ENCODE measurements at places on chromosomes 2 and 18.
A peak's percentile ranks its signal among the peaks of the same experiment; 100 is the strongest.

GRCh38 chr18:63562284-63562683 lies 20.1 kb downstream of the SERPINB12 start:
- no peak for DNase-seq

GRCh38 chr18:29164020-29164706 lies 987.2 kb upstream of the CDH2 start:
- no peak for DNase-seq

DNA sequence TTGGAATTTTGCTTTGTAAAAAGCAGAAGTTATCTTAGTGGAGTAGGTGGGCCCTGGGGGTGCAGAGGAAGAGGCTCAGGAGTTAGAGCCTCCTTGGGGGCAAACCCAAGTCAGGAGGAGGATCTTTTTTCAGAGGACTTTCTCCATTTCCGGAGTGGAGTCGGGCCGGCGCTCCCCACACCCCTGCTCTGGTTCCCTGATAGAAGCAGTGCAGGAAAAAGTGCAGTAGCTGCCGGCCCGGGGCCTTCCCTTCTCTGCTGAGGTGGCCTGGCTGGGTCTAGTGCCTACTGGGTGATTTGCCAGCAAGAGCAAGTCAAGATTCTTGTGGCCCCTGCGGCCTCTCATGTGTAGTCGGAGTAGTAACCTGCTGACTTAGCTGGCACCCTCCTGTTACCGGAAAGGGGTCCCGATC lies 124.2 kb upstream of the HS6ST1 start:
- DNase-seq, result no peak

DNA sequence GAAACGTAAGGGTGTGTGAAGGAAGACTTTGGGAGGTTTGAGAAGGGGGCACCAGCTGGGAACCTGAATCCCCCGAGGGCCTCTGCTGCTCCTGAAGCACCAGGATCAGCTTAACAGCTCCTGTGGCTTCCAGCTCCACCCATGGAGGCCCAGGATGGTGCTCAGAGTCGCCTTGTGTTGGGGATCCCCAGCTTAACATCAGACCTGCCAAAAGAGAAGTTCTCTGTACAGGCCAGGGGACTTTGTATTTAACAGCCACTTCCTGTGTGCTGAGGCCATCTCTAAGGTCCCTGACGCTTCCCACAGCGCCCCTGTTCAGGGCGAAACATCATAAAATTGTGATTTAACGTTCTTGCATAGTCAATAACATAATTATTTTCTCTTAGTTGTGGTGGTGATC lies 77.5 kb downstream of the NCK2 start:
- DNase-seq, result no peak

DNA sequence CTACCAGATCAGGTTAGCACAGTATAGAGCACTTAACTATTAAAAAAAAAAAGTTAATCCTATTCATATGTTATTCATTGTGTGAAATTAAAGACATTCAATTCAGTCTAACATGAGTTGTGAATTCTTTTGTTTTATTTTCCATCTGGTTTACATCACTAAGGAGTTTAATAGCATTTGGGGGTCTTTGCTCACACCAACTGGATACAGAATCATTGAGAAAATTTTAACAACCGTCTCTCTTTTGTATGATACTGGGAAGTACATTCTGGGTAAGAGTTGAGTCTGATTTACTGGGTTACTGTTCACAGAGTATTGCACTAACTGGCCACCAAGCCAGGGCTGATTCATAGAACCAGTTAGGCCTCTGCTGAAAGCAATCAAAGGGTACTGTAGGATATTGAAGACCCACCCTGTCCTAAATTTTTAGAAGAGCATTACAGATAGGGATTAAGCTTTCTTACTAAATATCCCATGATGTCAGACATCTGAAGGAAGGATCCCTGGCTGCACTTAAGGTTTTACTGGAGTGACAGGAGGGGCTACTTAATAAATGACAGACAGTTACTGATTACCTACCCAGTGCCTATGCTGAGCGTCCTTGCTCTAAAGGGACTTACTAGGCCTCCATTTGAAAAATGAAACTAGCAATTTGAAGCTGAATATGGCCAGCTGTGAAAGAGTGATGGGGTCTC lies 387.9 kb downstream of the SETBP1 start:
- no peak for DNase-seq

- DNase-seq, result no peak
Observed at GRCh38 chr2:233168445-233168844, 83.0 kb upstream of the ATG16L1 start.

DNA sequence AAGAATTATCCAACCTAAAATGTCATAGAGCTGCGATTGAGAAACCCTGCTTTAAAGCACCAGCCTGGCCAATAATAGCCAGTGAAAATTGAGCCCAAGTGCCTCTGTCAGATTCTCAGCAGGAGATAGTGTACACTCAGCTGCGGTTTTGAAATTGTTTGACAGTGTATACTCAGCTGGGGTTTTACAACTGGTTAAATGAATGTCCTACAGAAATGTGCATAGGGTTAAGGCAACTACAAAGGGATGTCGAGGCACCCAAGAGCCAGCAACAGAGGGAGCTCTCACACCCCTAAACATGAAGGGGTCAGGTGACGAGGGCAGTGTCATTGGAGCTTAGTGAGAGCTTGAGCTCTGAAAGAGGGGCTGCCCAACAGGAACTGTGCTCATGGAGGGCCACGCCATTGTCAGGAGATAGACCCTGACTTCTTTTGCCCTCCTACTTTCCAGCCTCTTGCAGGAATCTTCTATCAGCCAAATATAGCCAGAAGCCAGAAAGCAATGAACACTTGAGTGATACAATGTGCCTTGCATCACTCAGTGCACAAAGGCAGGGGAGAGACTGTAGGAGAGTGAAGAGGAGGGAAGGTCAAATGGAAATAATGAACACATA lies 15.1 kb downstream of the ACTG2 start:
- DNase-seq, result peak; percentile 88

DNA sequence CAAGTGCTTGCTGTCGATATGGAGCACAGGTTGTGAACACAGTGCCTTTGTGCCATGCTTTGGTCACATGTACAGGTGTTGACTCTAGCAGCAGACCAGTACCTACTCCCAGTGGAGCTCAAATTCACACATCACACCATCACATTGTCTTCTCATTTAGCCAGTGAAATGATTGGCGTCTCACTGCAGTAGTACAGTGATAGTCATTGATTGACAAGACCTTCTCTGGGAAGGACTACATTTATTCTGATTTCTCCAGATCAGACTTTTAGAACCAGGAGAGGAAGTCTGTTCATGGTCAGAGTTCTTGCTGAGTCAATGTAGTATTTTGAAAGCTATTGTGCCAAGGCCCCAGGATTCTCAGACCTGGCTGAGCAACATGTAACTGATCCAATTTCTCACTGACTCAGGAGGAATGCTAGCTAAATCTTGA lies 75.2 kb downstream of the FMNL2 start:
- DNase-seq, result no peak

DNA sequence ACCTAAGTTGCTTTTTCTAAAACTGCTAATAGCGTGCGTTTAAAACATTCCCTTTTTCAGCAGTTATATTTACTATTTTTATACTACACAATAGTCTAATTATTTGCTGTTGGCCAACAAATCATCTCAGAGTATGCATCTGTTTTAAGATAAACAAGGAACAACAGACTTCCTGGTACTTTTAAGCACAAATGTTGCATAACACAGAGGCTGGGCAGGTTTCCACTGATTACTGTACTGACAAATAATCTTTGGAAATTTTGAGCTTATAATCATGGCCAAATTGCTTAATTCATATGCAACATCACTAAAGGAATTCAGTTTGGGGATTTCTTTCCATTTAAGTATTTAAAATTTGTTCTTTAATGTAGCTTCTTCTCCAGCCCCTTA lies 737.4 kb upstream of the SALL3 start:
- peak; percentile 21 for DNase-seq

GRCh38 chr2:221166292-221166691 lies 405.8 kb downstream of the EPHA4 start:
- no peak for DNase-seq

DNA sequence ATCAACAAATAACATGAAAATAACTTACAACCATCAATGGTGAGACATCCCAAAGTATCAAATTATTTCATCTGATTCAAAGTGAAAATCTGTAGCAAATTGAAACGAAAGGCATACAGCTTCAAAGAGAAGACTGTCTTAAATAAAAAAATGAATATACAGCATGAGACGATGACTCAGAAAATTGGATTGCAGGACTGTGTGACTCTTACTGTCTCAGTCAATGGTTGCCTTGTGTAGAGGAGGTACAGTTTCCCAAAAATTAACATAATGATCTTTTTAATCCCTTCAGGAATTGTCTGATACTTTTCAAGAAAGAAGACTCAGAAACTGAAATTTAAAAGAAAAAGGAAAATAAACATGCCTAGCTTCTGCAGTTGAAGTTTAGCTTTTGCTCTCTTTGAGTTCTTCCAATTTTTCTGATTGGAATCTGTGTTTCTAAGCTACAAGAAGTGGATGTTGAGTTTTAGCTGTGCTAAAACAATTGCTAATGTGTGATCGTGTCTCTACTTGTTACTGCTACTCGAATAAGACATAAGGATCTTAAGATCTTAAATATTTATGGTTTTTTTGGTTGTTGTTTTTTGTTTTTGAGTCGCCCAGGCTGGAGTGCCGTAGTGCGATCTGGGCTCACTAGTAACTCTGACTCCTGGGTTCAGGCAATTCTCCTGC lies 41.1 kb upstream of the EPB41L3 start:
- DNase-seq, result no peak
